ENCODE measurements at places on chromosomes 7 and 10.

GRCh38 chr10:44516891-44517290 lies 132.0 kb upstream of the CXCL12 start:
- no peak for DNase-seq

DNA sequence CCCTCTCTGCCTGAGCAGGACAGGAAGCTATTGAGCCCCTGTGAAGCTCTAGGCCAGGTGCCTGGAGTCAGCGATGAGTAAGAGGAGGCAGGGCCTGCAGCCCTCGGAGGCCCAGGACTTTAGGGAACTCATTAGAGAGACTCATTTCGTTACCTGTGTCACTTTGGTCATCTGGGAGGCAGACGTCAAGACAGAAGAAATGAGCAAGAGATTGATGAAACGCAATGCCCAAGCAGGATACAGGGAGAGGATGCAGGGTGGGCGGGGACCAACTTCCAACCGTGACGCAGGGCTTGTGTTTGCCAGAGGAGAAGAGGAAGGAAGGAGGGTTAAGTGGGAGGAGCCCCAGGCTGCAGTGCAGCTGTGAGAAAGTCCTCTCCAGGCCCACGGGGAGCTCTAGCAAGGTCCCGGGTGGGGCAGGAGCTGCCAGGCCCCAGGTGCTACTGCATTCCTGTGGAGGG lies 26.4 kb upstream of the GNA12 start:
- DNase-seq = no peak

GRCh38 chr10:130804281-130804680 lies 507.2 kb downstream of the TCERG1L start:
- DNase-seq = no peak

- no peak for DNase-seq
Observed at GRCh38 chr7:25032774-25033743, 53.1 kb upstream of the OSBPL3 start.

DNA sequence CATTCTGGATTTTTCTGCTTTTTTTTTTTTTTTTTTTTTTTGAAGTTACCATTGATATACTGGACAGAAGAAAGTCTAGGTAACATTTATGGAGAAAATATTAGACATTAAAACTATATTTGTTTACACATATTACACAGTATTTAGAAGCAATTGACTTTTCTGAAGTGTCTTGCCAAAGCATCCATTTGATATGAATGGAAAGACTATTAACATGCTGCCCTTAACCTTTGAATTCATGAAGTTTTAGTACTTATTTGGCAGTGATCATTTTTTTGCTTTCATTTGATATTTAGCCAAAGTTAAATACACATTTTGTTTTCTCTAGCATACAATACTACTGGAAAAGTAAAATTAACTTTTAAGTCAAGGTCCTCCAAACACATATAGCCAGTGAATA lies 210.0 kb downstream of the SEMA3A start:
- no peak for DNase-seq
